ENCODE measurements at places on chromosomes 5 and 9. TPM values are rescaled to one million over a fixed set of nuclear protein-coding genes. Genes with fewer than 3 reads are reported as not detected.

- no peak for DNase-seq
Observed at GRCh38 chr9:31304576-31304975, 1079.9 kb upstream of the ACO1 start.

DNA sequence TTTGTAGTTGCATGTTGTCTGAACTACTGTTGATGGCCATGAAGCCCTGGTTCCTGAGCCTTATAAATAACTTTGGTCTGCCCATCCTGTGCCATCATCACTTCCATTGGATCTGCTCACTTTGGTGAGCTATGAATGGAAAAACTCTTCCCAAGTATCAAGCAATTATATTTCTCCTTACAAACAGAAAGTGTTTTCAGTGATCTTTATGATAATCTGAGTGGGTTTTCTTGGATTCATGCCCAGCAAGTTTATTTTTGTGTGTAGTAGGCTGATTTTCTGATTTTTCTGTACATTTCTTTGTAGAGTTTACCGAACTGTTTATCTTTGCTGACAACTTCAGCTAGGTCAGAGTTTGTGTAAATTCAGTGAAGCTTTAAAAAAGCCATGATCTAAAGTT is 31.0 kb downstream of the CAMK4 start:
- no peak for DNase-seq

GRCh38 chr5:1593903-1594356 is 70.2 kb upstream of the LPCAT1 start:
- DNase-seq: no peak

GRCh38 chr9:106655966-106656365 is 207.0 kb upstream of the ZNF462 start:
- DNase-seq: no peak

GRCh38 chr5:112407666-112408065 is 11.4 kb downstream of the EPB41L4A start:
- no peak for DNase-seq

GRCh38 chr9:99373912-99374311 is 151.8 kb downstream of the SEC61B start:
- no peak for DNase-seq

DNA sequence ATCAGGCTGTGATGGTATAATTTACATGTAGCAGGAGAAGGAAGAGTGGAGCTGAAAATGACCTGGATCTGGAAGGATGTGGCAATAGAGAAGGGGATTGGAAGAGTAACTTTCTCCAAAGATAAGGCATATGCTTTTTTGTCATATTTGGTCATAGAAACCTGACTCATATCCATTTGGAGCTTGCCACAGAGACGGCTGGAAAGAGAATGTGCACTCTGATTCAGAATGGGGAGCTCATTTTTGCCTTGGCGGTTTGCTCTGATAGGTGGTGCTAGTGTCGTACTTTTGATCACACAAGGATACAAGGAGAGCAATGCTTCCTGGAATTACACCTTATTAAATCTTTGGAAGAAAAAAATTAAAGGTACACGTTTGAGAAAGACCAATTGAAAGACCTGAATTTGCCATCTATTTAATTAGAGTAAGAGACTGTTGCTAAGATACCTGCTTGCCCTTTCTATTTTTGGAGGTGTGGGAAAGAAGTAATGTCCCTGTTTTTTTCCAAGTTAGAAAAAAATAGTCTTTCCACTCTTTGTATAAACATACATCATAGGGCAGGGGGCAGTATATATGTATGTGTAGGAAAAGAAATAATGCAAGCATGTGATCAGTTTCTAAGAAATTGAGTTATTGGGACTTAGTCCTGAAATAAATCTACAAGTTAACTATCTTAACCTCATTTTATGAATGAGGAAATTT is 5.4 kb downstream of the LSM11 start:
- DNase-seq: no peak

The PCA3 gene
- 0.09 TPM for total RNA-seq

DNA sequence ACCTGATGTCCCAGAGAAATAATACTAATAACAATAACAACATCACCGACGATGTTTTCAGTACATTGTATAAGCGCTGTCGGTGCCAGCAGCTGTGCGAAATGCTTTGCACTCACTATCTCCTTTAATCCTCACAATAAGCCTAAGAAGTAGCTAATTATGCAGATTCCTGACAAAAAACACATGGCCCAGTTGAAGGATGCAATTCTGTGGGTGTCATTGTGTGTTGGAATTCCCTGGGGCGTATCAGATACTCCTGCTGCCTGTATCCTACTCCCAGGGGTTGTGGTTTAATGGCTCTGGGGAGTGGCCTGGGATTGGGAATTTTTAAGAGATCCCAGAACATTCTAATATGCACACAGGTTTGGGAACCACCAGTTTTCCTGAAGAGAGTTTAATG is 154.0 kb downstream of the RGS3 start:
- no peak for DNase-seq

The CATSPER3 gene
- total RNA-seq: 0.19 TPM

- no peak for DNase-seq
Observed at GRCh38 chr5:132915681-132916080, 42.2 kb downstream of the LEAP2 start.

DNA sequence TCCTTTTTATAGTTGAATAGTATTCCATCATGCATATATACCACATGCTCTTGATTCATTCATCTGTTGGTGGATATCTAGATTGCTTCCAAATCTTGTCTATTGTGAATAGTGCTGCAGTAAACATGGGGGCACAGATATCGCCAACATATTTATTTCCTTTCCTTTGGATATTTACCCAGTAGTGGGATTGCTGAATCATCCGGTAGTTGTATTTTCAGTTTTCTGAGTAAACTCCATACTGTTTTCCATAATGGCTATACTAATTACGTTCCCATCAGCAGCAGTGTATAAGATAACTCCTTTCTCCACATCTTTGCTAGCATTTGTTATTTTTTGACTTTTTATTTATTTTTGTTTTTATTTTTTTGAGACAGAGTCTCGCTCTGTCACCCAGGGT is 3.3 kb downstream of the SNX2 start:
- DNase-seq: no peak

The C9orf153 gene
- 0.19 TPM for total RNA-seq

DNA sequence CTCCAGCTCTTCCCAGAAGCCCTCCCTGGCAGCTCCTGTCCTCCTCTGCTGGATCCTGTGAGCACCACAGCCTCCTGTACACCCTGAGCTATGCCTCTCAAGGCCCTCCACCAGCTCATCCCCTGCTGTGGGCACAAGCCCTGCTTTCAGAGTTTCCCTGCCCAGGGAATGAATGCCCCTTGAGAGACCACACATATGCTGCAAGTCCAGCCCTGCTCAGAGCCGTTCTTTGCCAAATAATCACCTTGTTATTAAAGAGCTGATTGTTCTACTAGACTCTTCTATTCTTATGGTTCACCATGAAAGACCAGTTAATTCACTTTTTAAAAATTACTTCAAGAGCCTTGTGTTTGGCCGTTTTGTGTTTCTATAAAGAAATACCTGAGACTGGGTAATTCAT is 121.5 kb downstream of the MVB12B start:
- DNase-seq: no peak

- DNase-seq: peak; percentile 22
Observed at GRCh38 chr9:96158909-96159575, 142.9 kb downstream of the HSD17B3 start.

DNA sequence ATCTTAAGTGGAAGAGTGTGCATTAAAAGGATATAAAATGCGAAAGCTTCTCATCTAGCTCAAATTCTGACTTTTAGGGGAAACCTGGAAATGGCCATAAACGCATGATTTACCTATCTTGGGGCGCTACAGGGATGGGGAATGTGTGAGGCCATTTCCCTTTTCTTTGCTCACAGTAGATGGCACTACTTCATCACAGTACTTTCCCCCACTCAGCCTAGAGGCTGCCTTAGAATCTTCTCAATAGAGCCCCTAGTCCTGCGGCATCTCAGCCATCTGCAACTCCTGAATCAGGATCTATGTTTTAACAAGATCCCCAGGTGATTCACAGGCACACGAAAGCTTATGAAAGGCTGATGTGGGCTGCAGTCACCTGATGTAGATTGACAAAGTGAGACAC is 110.8 kb downstream of the LHFPL2 start:
- DNase-seq: peak; percentile 72

The APBA1 gene
- 0.90 TPM for total RNA-seq

The PHYHD1 gene
- 9.7 TPM for total RNA-seq

The PCDHB2 gene
- total RNA-seq: 0.24 TPM

The RPP25L gene
- total RNA-seq: 38.4 TPM

The LRRC19 gene
- not detected for total RNA-seq

GRCh38 chr5:133269691-133270090 is 217.9 kb downstream of the HSPA4 start:
- DNase-seq: no peak

The LCN9 gene
- total RNA-seq: not detected

The GLRA1 gene
- not detected for total RNA-seq

GRCh38 chr9:137988051-137988450 is 110.5 kb downstream of the CACNA1B start:
- DNase-seq: no peak

The FAM219A gene
- total RNA-seq: 3.1 TPM

The SLIT3 gene
- total RNA-seq: 8.4 TPM

DNA sequence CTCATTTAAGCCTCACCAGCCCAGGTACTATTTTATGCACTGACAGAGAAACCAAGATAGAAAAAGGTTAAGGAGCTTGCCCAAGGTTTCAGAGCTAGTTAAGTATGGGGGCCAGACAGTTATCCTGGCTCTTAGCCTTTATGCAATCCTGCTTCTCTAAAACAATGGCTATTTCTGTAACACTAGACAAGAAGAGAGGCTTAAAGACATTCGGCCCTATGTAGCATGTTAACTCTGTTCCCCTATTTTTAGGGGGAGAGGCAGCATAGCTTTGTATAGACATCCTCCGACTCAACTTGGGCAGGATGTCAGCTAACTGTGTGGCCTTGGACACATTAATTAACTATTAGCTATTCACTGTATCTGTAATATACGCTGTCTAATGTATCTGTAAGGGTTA is 54.6 kb downstream of the LHFPL2 start:
- no peak for DNase-seq

DNA sequence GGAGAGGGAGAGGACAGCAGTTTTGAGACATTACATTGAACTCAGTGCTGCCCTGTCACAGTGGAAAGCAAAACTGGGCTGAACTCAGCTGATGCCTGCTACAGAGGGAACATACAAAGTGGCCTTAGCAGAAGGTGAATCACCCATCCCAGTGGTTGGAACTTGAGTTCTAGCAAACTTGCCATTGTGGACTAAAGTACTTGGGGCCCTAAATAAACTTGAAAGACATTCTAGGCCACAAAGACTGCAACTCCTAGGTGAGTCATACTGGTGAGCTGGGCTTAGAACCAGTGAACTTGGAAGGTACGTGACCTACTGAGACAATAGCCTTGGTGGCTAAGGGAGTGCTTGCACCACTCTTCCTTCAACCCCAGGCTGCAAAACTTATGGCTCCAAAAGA is 155.7 kb upstream of the RIOK2 start:
- no peak for DNase-seq

GRCh38 chr5:144141585-144141984 is 28.9 kb downstream of the YIPF5 start:
- no peak for DNase-seq

DNA sequence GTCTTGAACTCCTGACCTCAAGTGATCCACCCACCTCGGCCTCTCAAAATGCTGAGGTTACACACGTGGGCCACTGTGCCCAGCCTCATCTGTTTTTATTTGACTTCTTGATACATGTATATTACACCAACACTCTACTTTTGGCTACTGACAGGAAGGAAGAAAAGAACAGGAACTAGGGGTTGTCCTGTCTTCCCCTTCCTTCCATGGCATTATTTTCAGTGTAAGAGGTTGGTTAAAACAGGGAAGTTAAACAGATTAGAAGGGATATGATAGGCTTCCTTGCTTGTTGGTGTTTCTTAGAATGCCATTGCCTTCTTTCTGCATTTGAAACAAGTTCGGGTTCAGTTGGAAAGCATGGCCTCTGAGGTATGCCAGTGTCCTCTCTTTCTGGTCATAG is 312.8 kb downstream of the NDUFS4 start:
- no peak for DNase-seq

The NREP gene
- 173 TPM for total RNA-seq

DNA sequence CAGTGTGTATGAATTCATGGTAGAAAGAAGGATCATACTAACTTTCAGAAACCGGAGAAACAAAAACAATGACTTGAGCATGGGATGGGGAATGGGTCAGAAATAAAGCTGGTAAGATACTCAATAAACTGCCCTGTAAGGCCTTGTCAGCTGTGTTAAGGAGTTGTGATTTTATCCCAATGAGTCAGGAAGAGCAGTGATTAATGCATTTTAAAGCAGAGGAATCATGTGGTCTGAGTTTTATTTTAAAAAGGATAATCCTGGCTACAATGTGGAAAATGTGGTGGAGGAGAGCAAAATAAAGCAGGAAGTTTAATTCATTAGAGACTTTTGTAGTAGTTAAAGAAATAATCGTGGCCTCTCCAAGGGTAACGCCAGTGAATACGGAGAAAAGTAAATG is 28.7 kb downstream of the DHX29 start:
- DNase-seq: no peak

DNA sequence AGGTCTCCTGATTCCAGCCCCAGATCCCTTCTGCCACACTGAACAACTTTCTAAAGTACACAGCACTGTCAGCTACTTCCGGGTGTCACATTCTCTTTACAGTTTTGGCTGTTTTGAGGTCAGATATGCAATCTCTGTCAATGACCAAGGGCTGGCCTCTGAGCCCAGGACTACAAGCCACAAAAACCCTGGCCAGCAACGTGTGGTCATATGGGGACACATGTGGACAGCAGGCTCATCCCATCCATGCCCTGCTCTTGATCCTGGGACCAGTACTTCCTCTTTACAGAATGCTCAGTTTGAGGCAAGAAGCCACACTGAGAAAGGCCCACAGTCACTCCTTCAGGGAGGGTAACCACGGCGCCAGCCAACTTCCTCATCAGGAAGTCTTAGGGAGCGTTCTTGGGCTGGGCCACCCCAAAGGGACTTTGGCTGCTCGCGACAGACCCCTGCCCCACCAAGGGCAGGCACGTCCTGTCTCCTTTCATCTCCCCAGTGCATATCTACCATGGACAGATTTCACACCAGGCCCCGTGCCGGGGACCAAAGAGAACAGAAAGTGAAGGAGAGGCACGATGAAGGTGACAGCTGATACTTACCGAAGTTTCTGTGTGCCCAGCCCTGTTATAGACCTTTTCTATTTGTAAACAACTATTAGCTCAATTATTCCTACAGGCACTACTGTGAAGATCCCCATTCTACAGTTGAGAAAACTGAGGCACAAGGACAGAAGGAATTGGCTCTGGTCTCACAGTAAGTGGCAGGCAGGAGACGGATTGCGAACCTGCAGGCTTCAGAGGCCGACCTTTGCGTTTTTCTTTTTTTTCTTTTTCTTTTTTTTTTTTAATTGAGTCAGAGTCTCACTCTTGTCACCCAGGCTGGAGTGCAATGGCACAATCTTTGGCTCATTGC is 37.3 kb downstream of the STK10 start:
- DNase-seq: no peak

The AGPAT2 gene
- total RNA-seq: 8.2 TPM

GRCh38 chr5:132774896-132775295 is 2.1 kb downstream of the SEPTIN8 start:
- no peak for DNase-seq

The SPINK4 gene
- total RNA-seq: 0.38 TPM
